ENCODE measurements at places on chromosomes 3 and 15.
A peak's percentile ranks its signal among the peaks of the same experiment; 100 is the strongest.

- DNase-seq: no peak
Measured at GRCh38 chr3:141895731-141896130, 19.3 kb downstream of the ATP1B3 start.

DNA sequence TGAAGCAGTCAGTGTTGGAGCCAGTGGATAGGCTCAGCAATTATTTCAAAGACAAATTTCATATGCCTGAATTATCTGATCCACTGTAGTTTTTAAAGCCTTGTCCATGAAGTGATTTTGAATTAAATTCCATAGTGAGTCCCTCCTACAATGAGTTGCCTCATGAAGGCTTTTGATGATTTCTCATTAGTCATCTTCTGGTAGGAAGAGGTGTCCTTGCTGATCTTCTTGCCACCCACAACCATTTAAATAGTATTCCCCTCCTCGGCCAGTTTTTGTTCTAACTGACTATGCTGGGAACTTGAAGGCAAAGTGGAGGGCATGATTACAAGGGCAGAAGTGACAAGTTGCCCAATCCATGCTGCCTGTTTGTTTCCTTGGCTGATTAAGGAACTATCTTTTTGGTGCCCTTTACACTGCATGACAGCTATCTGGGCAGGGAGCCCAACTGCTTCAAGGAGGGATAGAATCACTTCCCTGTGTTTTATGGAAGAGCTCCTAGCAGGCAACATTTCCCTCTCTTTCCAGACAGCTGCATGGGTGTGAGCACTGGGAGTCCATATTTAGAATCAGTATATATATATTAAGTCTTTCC lies 617.5 kb downstream of the ZPLD1 start:
- no peak for DNase-seq

GRCh38 chr3:63580151-63580550 lies 72.3 kb upstream of the SNTN start:
- no peak for DNase-seq

DNA sequence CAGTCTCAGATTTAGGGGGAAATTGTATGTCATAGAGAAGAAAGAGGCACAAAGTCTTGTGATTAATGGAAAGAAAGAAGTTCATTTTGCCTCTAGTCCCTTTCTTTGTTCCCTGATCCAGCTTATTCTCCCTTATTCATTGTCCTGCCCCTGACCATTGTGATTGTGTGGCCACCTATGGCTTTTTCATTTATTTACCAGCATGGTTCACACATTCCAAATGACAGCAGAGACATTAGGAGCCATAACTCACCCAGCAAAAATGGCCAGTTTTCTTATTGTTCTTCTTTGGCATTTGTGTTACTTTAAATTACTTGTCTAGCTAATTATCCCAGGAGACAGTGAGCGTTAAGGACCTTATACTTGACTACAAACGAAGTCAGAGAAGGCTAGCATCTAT lies 36.3 kb upstream of the SGO1 start:
- DNase-seq: no peak

- DNase-seq: no peak
Measured at GRCh38 chr15:31843426-31844055, 186.8 kb upstream of the CHRNA7 start.

GRCh38 chr3:126895178-126896066 lies 87.5 kb upstream of the PLXNA1 start:
- DNase-seq: peak; percentile 46

Measured in cardiac muscle cell (in vitro differentiated cells and primary cell).